ENCODE measurements at places on chromosomes 2 and 18.

DNA sequence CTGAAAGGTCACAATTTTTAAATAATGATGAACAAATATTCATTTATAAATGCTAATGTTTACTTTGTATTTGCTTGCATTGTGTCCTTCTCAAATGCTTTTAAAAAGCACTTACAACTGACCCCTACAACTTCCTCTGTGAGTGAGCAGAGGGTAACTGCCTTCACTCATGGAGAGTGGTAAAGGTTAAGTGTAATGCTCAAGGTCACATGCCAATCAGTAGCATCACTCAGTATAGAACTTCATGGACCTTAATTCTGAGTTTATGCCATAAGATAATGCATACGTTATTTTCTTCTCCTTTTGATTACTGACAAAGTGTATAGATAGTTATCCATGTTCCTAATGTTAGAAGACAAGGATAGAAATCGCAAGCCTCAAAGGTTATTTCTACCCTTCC, 91.8 kb upstream of the SERTAD2 start:
- no peak for DNase-seq

DNA sequence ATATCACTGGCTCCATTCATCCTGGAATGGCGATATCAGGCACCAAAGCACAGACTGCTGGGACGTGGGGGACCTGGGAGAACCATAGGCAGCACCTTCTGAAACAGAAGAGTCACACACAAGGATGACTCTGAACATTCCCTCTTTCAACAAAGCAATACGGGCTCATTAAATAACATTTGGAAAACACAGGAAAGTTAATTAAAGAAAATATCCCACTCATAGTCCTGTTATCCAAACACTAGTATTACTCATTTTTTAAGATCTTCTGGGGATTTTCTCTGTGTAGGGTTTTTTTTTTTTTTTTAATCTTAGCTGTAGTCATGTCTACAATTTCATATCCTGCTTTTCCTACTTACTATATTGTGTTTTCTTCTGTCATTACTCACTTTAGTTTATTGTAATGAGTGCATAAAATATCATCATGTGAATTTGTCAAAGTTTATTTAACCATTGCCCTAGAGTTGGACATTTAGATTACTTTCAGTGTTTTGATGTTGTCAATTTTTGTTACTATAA, 70.0 kb upstream of the SP3 start:
- DNase-seq, result no peak

DNA sequence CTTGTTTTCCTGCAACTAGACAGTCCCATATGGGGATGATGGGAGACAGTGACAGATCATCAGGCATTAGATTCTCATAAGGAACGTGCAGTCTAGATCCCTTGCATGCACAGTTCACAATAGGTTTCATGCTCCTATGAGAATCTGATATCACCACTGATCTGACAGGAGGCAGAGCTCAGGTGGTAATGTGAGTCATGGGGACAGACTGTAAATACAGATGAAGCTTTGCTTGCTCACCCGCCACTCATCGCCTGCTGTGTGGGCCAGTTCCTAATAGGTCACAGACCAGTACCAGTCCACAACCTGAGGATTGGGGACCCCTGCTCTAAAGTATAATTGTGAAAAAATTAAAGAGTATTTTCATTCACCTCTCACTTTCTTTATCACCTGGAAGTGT, 23.6 kb upstream of the RAB1A start:
- DNase-seq, result no peak

DNA sequence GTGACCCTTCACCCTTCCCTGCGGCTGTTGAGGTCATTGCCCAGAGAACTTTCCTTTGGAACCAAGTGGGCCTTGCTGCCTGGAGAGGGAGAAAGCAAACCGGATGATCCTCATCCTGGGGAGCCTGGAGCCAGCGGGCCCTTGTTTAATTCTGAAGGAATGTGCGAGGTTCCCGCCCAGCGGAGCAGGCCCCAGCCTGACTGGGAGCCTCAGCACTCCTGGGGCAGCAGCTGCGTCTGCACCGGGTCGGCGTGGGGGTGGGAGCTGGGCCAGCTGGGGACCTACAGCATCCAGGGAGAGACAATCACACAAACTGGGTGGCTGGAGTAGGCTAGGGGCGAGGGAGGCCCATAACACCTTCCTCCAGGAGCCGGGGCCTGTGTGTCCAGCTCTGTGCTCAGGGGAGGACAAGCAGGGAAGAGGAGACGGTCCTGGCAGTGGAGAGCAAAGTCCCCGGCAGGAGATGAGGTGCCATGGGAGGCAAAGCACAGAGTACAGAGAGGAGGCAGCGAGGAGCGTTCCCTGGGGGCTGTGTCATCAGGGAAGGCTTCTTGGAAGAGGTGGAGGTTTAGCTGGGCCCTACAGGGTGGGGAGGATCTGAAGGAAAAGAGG, 61.9 kb upstream of the HAAO start:
- no peak for DNase-seq

DNA sequence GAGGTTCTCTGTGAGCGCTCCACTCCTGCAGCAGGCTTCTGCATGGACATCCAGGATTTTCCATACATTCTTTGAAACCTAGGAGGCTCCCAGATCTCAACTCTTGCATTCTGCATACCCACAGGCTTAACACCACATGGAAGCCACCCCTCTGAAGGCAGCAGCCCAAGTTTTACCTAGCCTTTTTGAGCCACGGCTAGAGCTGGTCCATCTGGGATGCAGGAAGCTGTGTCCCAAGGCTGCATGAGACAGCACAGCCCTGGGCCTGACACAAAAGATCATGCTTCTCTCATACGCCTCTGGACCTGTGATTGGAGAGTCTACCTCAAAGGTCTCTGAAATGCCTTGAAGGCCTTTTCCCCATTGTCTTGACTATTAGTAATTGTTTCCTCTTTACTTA, 53.6 kb upstream of the RPRM start:
- no peak for DNase-seq

GRCh38 chr2:236765478-236765877, 195.9 kb downstream of the ACKR3 start:
- DNase-seq, result no peak

DNA sequence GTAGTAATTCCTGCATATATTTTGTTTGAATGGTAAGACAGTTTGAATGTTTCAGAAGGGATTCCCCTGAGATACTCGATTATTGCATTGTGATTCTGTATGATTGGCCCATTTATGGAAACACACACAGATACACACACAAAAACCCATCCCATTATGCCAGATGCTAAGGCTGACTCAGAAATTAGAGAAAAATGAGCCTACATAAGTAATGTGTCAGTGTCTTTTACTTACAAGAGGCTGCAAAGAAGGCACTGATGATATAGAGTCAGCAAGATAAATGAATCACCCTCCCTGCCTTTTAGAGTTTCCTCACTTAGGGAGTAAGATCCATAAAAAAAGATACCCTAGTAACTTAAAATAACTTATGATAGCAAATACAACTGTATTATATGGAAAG, 1481.1 kb upstream of the ACVR2A start:
- DNase-seq, result no peak

DNA sequence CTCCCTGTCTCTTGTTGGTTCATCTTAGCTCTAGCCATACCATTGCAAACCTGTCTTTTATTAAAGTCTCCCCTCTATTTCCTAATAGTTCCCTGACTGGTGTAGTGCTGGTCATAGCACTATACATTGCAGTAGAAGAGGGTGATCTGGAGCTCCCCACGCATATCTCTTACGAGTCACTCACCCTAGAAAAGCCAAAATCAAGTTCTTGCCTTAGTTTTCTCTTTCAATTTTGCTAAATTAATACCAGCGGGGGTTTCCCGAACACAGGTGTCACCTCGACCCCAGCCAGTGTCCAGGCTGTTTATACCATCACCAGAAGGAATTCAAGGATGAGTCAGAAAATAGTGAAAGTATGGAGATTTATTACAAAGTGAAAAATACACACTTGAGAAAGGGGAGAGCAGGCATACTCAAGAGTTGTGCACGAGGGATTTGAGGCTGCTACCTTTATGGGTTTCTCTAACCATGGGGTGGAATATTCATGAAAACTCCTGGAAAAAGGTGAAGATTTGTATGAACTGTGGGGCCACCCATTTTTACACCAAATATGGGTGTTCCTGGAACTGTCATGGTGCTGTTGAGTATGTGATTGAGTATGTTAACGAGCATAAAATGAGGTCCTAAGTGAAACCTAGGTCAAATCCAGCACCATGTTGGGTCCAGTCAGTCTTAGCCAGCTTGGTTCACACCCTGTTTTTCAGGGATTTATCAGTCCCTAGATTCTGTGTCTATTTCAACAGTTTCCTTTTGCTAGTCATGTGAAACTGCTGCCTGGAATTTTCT, 20.2 kb downstream of the PROKR1 start:
- DNase-seq, result no peak

DNA sequence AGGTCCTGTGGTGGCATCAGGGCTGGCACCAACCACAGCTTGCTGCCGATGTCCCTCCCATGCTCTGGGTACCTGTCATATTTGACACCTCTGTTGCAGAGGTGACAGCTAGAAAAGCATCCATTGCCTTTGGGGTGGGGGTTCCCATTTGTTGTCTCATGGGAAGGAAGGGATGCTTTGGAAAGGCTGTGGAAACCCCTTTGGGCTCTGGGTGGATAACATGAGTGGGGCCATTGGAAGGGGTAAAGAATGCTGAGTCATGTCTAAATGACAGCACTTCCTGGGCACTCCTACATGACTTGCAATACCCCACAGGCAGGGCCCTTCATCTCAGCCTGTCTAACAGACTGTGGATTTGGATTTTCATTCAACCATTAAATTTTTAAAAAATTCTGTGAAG, 27.8 kb downstream of the CTIF start:
- DNase-seq, result no peak

DNA sequence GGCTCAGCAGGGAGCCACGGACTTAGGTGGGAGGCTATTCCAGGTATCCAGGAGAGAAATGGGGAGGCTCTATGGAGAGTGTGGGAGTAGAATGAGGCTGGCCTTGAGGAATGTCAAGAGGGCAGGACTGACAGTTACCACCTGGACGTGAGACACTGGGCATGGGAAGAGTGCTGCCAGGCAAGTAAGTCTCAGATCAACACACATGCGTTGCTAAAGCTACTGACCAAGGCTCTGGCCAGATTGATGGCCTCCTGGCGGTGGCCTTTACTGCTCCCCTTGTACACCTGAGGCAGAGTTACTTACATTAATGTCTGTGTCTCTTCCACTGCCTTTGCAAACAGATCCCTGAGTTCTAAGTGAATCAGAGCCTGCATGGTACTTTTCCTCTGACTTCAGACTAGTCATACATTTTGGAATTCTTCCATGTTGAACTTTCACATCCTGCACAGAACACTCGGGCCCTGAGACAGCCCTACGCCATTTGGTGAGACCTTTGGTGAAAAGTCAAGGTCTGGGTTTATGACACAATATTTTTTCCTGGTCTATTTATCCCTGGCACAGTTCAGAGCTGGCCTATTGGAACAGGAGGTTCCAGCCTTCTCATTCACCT, 398.8 kb upstream of the TRIB2 start:
- DNase-seq, result no peak
